NCI-H1092 treated with DMSO at 0.1 percent for 48 hours (cell line): ENCODE measurements at places on chromosomes 5 and 9.

- no peak for DNase-seq
Observed at GRCh38 chr9:136619742-136620440, 42.8 kb upstream of the EGFL7 start.

GRCh38 chr5:60248901-60249300 is 355.4 kb upstream of the PDE4D start:
- no peak for DNase-seq

GRCh38 chr5:53333160-53333559 is 147.3 kb upstream of the FST start:
- DNase-seq, result no peak

DNA sequence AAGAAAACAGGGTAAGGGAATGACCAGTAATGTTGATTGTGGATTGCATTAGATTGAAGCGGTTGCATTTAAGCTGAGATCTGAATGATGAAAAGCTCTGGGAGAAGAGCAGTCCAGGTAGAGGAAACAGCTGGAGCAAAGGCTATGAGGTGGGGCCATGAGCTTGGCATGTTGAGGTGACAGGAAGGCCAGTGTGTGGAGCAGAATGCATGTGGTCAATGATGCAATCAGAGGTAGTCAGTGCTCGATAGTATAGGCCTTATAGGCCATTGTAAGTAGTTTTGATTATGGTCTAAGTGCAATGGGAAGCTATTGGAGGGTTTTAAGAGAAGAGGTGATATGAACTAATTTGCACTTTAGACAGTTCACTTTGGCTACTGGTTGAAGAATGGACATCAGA is 270.4 kb downstream of the ARHGAP26 start:
- no peak for DNase-seq

DNA sequence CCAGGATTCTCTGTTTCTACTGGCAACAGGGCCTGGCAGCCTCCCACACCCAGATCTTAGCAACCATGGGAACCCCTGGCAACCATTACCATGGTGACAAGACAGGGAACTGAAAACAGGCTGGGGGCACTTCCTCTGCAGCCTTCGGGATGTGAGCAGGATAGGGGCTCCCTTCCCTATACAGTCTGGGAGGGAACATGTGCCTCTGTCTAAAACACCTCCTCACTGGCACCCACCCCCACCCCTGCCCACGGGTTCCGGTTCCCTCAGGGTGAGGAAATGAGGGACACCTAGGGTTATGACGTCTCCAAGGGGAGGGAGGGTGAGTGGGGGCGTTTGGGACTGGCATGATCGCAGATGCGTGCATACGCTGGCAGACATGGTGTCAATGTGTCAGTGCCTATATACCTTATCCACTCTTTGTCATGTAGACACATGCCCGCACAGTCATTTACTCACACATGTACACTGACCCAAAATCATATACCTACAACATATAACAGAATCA is 3.0 kb upstream of the DNAJB5 start:
- DNase-seq, result peak; percentile 49

- DNase-seq, result no peak
Observed at GRCh38 chr5:134018154-134018985, 13.6 kb upstream of the VDAC1 start.

- DNase-seq, result no peak
Observed at GRCh38 chr9:119974026-119974425, 604.8 kb upstream of the BRINP1 start.

DNA sequence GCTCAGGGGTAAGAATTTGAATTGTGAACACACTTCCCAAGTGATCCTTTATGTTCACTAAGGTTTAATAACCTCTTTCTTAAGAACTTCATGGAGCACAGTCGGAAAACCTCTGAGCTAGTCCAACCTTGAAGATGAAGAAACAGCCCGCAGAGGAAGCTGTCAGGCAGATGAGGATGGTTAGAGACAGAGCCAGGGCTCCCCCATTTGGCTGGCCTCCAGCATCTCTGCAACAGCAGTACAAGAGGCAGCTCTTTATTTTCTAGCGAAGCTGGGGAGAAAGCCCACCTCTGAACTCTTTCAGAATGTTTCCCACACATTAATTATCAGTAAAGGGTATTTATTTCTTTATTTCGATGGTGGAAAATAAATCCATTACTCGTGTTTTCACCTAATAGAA is 350.8 kb downstream of the DMRT2 start:
- no peak for DNase-seq

- no peak for DNase-seq
Observed at GRCh38 chr9:116007824-116008223, 145.8 kb upstream of the PAPPA start.

DNA sequence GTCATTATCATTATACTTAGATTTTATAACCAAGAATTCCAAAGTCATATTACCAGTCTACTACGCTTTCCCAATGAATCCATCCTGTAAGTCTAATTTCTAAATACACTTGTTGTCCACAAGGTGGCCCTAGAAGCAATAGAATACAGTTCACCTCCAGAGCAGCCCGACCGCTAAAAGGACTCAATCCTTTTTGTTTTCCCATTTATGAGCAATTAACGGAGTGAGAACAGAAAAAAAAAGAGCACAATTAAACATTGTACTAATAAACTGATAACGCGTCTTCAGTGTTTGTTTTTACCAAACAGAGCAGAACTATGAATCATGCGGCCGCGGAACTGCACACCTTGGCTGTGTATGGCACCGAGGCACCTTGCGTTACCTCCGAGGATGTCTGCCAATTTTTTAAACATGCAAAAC is 160.7 kb upstream of the DAPK1 start:
- DNase-seq, result peak; percentile 85

GRCh38 chr5:143396353-143396940 is 7.0 kb downstream of the NR3C1 start:
- DNase-seq, result no peak

- DNase-seq, result no peak
Observed at GRCh38 chr5:91076138-91076537, 307.0 kb downstream of the ARRDC3 start.

GRCh38 chr5:54769072-54769471 is 216.3 kb downstream of the ESM1 start:
- no peak for DNase-seq

- DNase-seq, result no peak
Observed at GRCh38 chr9:93222890-93223259, 38.9 kb downstream of the WNK2 start.

- DNase-seq, result no peak
Observed at GRCh38 chr9:419571-420171, 205.0 kb downstream of the DOCK8 start.

DNA sequence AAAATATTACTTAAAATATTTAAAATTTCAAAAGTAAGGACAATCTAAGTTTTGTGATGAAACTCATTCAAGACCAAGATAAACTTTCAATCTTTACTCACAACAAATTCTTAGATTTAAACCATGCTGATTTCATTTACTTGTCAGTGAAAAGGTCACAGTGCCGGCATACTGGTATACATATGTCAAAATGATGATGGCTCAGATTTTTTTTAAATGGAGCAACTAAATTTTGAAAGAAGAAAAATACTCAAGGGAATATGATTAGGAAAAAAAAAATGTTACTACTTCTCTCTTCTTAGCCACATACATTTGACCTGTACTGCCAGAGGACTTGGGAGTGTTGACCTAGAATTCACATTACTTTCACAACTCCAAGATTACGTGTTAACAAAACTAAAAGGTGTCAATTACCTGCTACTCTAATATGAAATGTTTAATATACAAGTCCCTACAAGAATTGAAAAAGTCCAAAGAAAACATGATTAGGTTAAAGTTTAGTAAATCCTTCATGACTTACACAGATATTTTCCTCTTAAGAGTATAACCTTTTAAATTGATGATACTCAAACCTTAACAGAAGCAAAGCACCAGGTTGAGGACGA is 4.6 kb downstream of the EFNA5 start:
- no peak for DNase-seq

DNA sequence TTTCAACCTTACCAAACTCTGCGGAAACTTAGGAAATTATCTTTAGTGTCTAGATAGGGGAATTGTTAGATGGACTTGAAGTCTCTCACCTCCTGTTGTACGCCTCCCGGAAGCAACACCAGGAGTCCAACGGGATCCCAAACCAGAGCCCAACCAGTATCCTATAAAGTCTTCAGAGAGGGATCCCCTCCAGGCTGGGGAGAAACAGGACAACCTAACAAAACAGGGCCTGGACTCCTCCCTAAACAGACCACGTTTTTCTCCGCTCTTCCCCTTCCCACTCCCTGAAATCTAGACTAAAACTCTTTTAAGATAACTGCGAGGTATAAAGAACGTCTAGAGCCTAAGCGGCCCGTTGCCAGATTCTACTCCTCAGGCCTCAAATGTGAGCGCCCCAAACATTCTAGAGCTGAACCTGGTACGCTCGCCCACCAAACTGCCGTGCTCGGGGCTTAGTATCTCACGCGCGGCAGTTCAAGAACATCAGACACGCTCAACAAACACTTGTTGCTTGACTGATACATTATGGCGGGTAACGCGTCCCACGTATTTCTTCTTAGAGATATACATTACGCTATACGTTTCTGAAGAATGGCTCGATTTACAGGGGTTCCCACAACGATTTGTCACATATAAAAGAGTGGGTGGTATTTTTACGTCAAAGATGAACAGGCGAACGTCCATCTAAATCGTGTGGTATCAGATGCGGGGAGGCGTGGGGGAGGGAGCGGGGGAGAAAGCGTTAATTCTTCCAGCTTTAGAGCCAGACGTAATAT is 663 bp upstream of the SMIM27 start:
- peak; percentile 90 for DNase-seq

- no peak for DNase-seq
Observed at GRCh38 chr9:112380102-112380824, at the start of gene HSDL2. Gene HSDL2 (plus strand): TSS chr9:112380108. CDS start chr9:112380164, 56 bp downstream.
